ENCODE measurements at places on chromosomes 12 and 14. TPM values are rescaled to one million over a fixed set of nuclear protein-coding genes. Genes with fewer than 3 reads are reported as not detected.

GRCh38 chr14:90580377-90581335 is 183.8 kb downstream of the CALM1 start:
- no peak for DNase-seq
- H3K27ac ChIP-seq = no peak overlapping the region
- peaks cover 14% of the 10 kb centered on the region for H3K36me3 ChIP-seq
- H3K27me3 ChIP-seq = no peaks in the 10 kb centered on the region

BCL2L2 gene
- 45.7 TPM for polyA plus RNA-seq

DNA sequence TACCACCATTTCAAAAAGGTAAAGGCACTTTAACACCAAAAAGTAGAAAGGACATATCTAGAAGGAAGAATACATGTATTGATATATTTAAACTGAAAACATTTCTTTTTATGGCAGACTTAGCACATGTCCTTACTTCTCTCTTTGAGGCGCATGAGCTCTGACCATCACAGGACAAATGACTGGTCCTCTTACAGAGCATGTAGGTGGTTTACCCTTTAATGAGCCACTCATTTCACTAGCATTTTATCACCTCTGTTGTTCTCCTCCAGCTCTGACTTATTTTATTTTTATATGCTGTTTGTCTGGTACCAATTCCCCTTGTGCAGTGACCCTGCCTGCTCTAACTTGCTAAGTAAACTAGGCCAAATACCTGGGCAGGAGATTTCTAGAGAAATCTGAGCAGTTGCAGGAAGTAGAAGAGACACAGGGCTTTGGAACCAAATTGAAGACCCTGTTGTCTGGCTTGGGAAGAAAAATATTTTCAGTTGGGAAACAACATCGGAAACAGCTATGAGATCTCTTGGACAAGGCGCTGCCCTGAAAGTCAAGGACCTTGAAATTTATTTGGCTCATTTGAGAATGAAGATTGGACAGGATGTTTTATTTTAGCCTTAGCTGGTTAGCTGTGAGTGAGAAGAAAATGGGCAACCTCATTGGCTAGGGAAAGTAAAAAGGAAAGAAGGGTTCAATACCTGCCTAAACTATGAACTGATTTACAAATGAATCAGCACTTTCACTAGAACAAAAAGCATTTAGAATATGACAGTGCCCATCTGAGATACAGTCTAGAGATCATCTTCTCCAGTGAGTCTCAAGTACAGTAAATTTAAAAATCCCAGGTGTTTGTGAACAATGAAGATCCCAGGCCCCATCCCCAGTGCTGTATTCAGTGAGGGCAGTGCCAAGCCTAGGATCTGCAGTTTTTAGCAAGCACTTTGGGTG is 374.4 kb downstream of the ZFP36L1 start:
- H3K36me3 ChIP-seq = no peaks in the 10 kb centered on the region
- H3K27ac ChIP-seq = no peak overlapping the region
- H3K27me3 ChIP-seq = no peaks in the 10 kb centered on the region
- no peak for DNase-seq
- no peak overlapping the region for H3K4me3 ChIP-seq
- peaks cover 10% of the 10 kb centered on the region for H3K4me1 ChIP-seq

DNA sequence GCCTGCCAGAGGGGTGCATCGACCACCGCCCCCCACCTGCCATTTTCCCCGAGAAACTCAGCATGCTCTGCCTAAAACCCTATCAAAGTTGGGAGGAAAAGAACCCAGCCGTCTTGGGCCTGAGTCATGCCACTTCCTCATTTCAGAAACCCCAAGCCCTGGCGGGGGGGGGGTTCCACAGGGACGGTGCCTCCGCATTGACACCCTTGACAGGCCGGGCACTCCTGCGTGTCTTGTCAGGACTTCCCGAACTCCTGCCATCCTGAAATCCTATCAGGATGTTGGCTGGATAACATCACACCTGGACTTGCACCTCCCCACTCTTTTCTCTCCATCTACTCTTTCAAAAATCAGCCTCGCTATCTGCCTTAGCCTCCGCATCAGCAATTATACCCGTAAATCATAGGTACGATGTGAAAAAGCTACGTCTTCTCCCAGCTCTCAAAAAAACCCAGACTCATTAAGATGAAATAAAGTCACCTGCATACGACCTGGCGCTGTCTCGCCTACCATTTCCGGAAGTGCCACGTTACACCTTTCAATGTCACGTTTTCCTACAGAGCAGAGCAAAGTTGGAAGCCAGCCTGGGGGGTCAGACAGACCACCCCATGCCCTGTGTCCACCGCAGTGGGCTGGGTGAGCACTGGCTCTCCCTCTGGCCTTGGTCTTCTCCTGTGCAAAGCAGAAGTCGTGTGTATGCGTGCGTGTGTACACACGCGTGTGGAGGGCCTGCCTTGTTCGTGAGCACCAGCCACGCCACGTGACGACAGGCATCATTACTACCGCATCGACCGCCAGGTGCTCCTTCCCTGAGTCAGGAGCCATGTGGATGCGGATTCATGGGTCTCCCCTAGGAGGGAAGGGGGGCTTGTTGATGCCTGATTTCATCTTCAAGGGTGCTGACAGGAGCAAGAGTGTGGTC is 96.7 kb downstream of the RFLNA start:
- peaks cover 18% of the 10 kb centered on the region for H3K36me3 ChIP-seq
- no peak for DNase-seq

DNA sequence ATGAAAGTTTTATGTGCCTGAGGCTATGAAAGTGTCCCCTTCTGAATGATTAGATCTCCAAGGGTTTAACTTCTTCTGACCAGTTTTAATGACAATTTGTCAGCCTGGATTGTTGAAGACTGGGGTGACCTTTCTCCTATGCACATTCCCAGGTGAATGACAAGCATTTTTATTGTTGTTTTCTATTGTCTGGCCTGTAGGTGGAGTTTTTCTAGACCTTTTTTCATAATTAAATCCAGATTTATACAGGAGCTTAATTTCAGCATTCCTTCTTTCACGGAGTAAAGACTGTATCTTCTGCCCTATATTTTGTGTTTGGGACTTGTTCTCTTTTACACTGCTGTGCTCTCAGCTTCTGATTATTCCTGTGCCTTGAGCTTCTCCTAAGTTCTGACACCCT is 125.0 kb upstream of the FAR2 start:
- DNase-seq = no peak
- no peaks in the 10 kb centered on the region for H3K4me1 ChIP-seq
- no peaks in the 10 kb centered on the region for H3K36me3 ChIP-seq
- no peaks in the 10 kb centered on the region for H3K27me3 ChIP-seq
- no peak overlapping the region for H3K4me3 ChIP-seq
- H3K27ac ChIP-seq = no peak overlapping the region

NINJ2 gene
- 0.94 TPM for polyA plus RNA-seq

TSPAN19 gene
- polyA plus RNA-seq = 0.06 TPM
